MCF 10A (cell line): ENCODE measurements at places on chromosomes 12 and 14. TPM values are rescaled to one million over a fixed set of nuclear protein-coding genes. Genes with fewer than 3 reads are reported as not detected.

Gene NFE2
- 0.40 and 0.64 TPM in 2 replicates for total RNA-seq

Gene CCDC184
- not detected in 2 replicates for total RNA-seq

Gene CCDC198
- not detected in 2 replicates for total RNA-seq

Gene CISTR
- not detected in 2 replicates for total RNA-seq

Gene PTGER2
- 0.12 TPM in 2 replicates for total RNA-seq

Gene CAPZA3
- total RNA-seq, result 0.28 and 0.49 TPM in 2 replicates

Gene PRIMA1
- 0.07 TPM in 1 of 2 replicates, not detected in the other for total RNA-seq

Gene MGP
- 1.3 and 4.8 TPM in 2 replicates for total RNA-seq

Gene KCNK10
- total RNA-seq, result not detected in 2 replicates

Gene KLRC3
- total RNA-seq, result 0.81 and 2.3 TPM in 2 replicates
